ENCODE measurements at places on chromosomes 4 and X. TPM values are rescaled to one million over a fixed set of nuclear protein-coding genes. Genes with fewer than 3 reads are reported as not detected.

DNA sequence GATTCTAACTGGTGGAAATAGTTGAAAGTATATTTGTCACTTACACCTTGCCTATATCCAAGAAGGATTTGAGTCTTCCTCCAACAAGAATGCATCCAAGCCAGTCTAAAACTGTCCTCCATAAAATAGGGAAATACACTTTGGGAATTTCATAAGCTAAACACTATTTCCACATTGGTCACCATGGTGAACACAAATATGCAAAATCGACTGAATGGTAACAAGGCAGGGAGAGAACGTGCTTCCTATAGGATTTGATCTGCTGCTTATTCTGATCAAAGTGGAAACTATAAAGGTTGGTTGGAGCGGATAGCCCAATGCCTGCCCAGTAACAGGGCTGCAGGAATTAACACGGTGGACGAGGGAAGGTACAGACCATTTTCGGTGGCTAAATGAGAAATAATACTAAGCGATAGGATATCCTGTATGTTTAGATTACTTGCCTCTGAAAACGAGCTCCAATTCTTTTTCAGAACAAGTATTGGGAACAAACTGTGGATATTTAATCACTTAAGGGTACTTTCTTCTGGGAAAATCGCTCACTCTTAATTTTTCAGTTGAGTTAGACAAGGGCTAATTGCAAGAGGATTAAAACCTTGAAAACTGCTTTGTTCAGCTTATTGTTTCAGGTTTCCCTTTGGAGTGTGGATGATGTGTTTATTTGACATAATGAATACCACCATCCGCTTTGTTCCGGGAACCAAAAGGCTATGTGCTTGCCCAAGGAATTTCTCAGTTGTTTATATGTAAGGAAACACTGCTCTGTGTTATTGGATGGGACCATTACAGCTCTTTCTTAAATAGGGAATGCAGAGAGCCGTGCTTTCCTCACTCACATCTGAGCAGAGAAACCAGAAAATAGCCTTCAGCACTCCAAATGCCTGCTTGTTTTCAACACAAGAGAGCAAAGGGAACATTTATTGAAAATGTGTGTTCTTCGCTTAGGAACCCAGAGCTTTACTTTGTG lies 194.4 kb downstream of the CBR4 start:
- no peaks in the 10 kb centered on the region for H3K36me3 ChIP-seq
- no peaks in the 10 kb centered on the region for H3K27me3 ChIP-seq
- H3K4me3 ChIP-seq = peak overlapping the region; percentile 3
- no peak for DNase-seq
- H3K4me1 ChIP-seq = peaks cover 58% of the 10 kb centered on the region

- DNase-seq = peak; percentile 51
- no peaks in the 10 kb centered on the region for H3K4me1 ChIP-seq
- H3K27ac ChIP-seq = no peak overlapping the region
- no peak overlapping the region for H3K4me3 ChIP-seq
- H3K36me3 ChIP-seq = peaks cover 3% of the 10 kb centered on the region
Measured at GRCh38 chr4:155025762-155026457, 182.5 kb upstream of the NPY2R start.

GRCh38 chr4:77264826-77265225 lies 107.8 kb downstream of the CCNG2 start:
- H3K4me1 ChIP-seq = no peaks in the 10 kb centered on the region
- H3K27ac ChIP-seq = no peak overlapping the region
- peaks cover 3% of the 10 kb centered on the region for H3K36me3 ChIP-seq
- DNase-seq = no peak
- H3K27me3 ChIP-seq = peaks cover 14% of the 10 kb centered on the region
- no peak overlapping the region for H3K4me3 ChIP-seq

- H3K27ac ChIP-seq = no peak overlapping the region
- no peaks in the 10 kb centered on the region for H3K36me3 ChIP-seq
- no peak for DNase-seq
- no peaks in the 10 kb centered on the region for H3K27me3 ChIP-seq
- H3K4me1 ChIP-seq = peaks cover 15% of the 10 kb centered on the region
Measured at GRCh38 chrX:38896724-38897298, 95.6 kb downstream of the MID1IP1 start.

DNA sequence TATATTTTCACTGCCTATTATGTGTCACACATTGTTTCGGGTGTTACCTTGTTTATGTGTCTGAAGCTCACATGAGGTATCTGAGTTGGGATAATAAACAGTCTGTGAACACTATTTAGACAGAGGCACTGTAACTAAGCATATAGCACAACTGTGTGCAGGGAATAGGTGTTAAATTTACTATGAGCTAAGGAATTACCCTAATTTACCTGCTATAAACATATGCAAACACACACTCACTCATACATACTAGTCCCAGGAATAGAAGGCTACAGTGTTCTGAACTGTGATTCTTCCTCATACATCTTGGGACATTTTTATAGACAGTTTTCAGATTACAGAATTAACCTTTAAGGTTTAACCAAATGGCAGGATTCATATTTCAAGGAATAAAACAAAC lies 127.6 kb upstream of the SPANXN4 start:
- H3K4me3 ChIP-seq = no peak overlapping the region
- no peak overlapping the region for H3K27ac ChIP-seq
- no peaks in the 10 kb centered on the region for H3K36me3 ChIP-seq
- H3K27me3 ChIP-seq = no peaks in the 10 kb centered on the region

DNA sequence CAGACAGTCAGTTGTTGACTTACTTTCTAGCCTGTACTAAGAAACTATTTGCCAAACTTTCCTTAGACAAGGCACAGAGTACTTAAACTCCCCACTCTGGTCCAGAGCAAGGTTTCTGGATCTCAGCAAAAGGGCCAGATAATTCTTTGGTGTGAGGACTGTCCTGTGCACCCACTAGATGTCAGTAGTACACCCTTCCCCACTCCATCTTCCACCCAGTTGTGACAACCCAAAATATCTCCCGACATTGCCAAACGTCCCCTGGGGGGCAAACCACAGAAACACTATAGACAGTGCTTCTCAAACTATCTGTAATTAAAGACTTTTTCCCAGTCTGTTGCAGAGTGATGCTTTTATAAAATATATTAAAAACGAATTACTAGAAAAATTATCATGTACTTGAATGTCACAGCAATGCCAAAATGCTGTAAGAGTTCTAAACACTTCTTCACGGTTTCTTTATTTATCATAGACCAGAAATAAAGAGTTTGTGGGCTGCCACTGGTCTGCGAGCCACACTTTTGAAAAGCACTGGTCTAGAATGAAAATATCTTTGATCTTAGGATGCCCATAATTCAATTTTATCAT lies 203.5 kb downstream of the PRDM5 start:
- no peak overlapping the region for H3K27ac ChIP-seq
- H3K4me3 ChIP-seq = no peak overlapping the region
- peaks cover 46% of the 10 kb centered on the region for H3K4me1 ChIP-seq

Gene NMU
- total RNA-seq = 12.8 TPM

- no peak for DNase-seq
- peaks cover 5% of the 10 kb centered on the region for H3K36me3 ChIP-seq
- H3K4me3 ChIP-seq = no peak overlapping the region
- no peaks in the 10 kb centered on the region for H3K27me3 ChIP-seq
- peaks cover 6% of the 10 kb centered on the region for H3K4me1 ChIP-seq
- H3K27ac ChIP-seq = no peak overlapping the region
Measured at GRCh38 chr4:155795991-155796390, 37.2 kb downstream of the GUCY1B1 start.

GRCh38 chrX:47632666-47633065 lies 2.9 kb upstream of the CFP start:
- H3K4me3 ChIP-seq = no peak overlapping the region

- no peaks in the 10 kb centered on the region for H3K36me3 ChIP-seq
- no peak for DNase-seq
- no peak overlapping the region for H3K27ac ChIP-seq
- peaks cover 36% of the 10 kb centered on the region for H3K27me3 ChIP-seq
- no peak overlapping the region for H3K4me3 ChIP-seq
- peaks cover 19% of the 10 kb centered on the region for H3K4me1 ChIP-seq
Measured at GRCh38 chr4:7593646-7594412, 159.1 kb upstream of the PSAPL1 start.

- no peak overlapping the region for H3K27ac ChIP-seq
- no peak for DNase-seq
- peaks cover 15% of the 10 kb centered on the region for H3K4me1 ChIP-seq
- H3K36me3 ChIP-seq = peaks cover 7% of the 10 kb centered on the region
- H3K27me3 ChIP-seq = no peaks in the 10 kb centered on the region
- no peak overlapping the region for H3K4me3 ChIP-seq
Measured at GRCh38 chr4:105182211-105182610, 35.5 kb downstream of the TET2 start.

DNA sequence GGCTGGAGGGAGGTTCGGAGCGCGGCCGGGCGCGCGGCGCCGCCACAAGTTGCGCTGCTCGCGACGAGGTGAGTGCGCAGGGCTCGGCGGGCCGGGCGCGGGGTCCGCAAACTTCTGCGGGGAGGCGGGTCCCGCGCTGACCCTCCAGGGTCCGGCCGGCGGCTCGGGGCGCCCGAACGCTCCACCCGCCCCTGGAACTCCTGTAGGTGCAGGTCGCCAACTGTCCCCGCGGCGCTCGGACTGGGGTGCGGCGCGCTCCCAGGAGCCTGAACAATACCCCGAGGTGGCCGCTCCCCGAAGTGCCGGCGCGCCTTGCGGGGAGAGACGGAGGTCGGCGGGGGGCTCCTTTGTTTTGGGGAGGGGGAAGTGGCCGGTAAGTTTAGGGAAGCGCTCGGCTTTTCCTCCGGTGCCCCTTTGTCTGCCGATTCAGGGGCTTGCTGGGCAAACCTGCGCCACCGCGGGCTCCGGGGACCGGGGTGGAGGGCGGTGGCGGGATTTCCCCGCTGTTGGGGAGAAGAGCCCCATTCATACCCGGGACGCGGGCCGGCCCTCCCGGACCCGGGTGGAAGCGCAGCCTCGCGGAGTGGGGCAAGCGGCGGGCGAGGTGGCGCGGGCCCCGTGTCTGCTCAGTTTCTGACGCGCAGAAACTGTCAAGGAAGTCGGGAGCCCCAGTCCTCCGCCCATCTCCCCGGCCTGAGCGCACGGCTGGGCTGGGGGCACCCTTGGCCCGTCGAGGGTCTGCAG lies 694 bp downstream of the TBL1X start:
- H3K4me3 ChIP-seq = peak overlapping the region; percentile 87
- H3K27ac ChIP-seq = no peak overlapping the region
- H3K4me1 ChIP-seq = peaks cover 38% of the 10 kb centered on the region
- H3K36me3 ChIP-seq = no peaks in the 10 kb centered on the region

DNA sequence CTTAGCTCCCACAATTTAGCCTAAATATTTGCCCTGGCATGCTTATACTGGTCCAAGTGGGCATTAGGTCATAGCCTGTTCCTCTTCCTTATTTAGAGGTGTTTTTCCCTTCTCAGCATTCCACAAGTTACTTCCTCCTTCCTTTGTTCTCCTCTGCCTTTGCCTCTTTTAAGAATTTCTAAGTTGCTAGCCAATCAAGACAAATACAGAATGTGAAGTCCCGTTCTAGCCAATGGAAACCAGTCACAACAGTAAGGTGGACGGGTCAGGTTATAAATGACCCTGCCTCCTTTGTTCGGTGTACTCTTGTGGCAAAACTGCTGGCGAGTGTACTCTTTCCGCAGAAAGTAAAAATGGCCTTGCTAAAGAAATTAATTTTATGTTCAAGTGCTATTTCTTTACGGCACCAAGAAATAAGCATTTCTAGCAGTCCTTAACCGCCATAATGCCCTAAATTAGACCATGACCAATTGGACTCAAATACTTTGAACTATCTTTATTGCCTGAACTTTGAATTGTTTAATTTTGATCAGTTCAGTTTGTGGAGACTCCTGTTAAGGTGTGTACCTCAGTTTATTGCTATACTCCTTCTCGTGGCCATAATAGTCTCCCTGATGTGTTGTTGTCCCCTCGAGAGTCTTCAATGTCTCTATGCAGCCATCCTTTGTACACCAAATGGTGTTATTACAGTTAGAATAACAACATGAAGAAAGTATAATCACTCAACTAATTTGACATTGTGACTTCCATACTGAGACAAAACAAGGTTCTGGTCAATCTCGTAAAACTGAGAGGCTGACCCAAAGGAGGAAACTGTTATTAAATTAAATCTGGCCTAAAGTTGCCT lies 1.6 kb upstream of the HADH start:
- no peaks in the 10 kb centered on the region for H3K36me3 ChIP-seq
- no peaks in the 10 kb centered on the region for H3K27me3 ChIP-seq
- H3K4me3 ChIP-seq = no peak overlapping the region
- no peak for DNase-seq
- H3K4me1 ChIP-seq = peaks cover 36% of the 10 kb centered on the region

DNA sequence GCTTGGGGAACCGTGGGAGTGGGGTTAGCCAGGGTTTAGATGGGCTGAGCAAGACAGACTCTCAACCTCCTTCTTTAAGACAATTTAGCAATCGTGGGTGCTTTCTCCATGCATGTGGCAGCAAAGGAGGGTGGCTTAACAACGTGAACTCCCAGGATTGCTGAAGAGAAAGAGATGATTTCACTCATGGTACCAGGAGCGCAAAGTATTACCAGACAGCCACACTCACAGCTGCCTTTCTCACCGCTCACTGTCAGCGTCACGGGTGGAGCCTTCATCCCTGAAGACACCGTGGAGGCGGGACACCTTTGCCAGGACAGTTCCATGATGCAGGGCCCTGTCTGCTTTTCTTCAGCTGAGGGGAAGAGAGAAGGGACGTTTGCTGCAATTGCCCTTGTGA lies 212.5 kb upstream of the PSAPL1 start:
- no peak for DNase-seq
- no peaks in the 10 kb centered on the region for H3K36me3 ChIP-seq
- H3K4me1 ChIP-seq = peaks cover 32% of the 10 kb centered on the region
- H3K27ac ChIP-seq = peak overlapping the region; percentile 96
- H3K4me3 ChIP-seq = peak overlapping the region; percentile 10
- no peaks in the 10 kb centered on the region for H3K27me3 ChIP-seq

GRCh38 chrX:119635799-119636198 lies 29.6 kb upstream of the NKRF start:
- DNase-seq = no peak
- H3K36me3 ChIP-seq = peaks cover 29% of the 10 kb centered on the region
- H3K27me3 ChIP-seq = no peaks in the 10 kb centered on the region
- peaks cover 2% of the 10 kb centered on the region for H3K4me1 ChIP-seq
- no peak overlapping the region for H3K4me3 ChIP-seq

Gene SYTL4
- 4.5 TPM for total RNA-seq

Gene ADAM29
- not detected for total RNA-seq

Gene F8A2
- not detected for total RNA-seq

DNA sequence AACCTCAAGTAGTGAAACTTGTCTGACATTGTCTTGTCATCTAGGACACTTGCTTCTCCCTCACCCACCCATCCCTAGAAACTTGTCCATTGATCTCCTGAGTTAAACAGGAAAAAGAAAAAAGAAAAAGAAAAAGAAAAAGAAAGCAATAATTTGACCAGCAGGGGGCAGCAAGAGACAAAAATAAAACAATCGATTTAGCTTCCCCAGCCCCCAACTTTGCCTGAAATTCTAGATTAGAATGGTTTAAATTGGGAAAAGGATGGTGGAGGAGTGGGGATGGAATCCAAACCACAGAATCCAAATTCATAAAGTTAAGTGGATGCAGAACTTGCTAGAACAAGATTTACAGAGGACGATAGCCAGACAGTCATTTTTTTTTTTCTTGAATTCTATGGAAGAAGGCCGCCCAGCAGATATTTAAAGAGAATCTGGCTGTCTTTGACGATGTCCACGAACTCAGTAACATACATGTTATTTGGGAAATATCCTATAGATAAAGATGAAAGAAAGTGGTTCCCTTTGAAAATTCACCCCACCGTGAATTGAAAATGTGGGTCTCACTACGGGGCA lies 282.9 kb downstream of the USP46 start:
- peaks cover 18% of the 10 kb centered on the region for H3K27me3 ChIP-seq
- H3K27ac ChIP-seq = no peak overlapping the region

GRCh38 chrX:47217121-47217851 lies 1.2 kb upstream of the CDK16 start:
- H3K4me1 ChIP-seq = peaks cover 52% of the 10 kb centered on the region
- H3K4me3 ChIP-seq = peak overlapping the region; percentile 97
- H3K27ac ChIP-seq = peak overlapping the region; percentile 23
- peaks cover 9% of the 10 kb centered on the region for H3K27me3 ChIP-seq
- DNase-seq = peak; percentile 17

All from neural crest cell (in vitro differentiated cells).